ENCODE measurements at places on chromosomes 11 and 22. TPM values are rescaled to one million over a fixed set of nuclear protein-coding genes. Genes with fewer than 3 reads are reported as not detected.

Gene SYT7
- 6.8 TPM for total RNA-seq

Gene CABP2
- not detected for total RNA-seq

GRCh38 chr11:118417801-118418200 is 16.4 kb downstream of the ATP5MG start:
- DNase-seq, result no peak

- DNase-seq, result no peak
Observed at GRCh38 chr22:24948356-24949202, 2.1 kb upstream of the LHFPL7 start.

DNA sequence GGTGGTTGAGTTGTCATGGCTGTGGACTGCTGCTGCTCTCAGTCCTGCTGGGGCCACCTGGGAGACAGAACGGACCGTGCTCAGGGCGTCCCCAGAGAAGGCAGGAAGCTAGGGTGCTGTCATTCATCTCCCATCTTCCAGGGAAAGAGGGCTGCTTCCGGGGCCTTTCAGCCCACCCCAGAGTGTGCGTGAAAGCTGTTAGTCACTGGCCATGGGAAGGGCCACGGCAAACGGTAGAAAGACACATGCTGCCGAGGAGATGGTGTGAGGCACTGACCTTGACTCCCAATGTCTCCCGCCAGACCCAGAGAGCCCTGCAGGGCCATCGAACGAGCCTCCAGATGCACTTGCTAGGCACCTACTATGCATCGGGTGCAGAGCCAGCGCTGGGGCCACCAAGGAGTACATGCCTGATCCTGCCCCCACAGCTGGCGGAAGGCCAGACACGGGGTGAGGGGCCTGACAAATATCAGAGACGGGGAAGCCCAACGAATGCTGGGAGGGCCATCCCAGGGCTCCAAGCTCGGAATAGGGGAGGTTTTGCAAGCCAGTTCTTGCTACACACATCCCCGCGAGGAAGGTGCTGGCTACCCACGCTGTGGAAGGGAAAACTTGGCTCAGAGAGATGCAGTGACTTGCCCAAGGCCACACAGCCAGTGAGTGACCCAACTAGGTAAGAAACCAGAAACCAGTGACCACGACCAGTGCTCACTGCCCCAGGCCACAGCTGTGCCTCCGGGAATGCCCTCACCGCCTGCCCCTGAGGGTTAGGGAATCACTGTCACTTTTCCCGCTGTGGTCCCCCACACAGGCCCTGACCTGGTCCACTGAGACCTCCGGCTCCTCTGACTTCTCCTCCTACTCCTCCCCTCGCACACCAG is 10.1 kb downstream of the RAC2 start:
- peak; percentile 68 for DNase-seq

DNA sequence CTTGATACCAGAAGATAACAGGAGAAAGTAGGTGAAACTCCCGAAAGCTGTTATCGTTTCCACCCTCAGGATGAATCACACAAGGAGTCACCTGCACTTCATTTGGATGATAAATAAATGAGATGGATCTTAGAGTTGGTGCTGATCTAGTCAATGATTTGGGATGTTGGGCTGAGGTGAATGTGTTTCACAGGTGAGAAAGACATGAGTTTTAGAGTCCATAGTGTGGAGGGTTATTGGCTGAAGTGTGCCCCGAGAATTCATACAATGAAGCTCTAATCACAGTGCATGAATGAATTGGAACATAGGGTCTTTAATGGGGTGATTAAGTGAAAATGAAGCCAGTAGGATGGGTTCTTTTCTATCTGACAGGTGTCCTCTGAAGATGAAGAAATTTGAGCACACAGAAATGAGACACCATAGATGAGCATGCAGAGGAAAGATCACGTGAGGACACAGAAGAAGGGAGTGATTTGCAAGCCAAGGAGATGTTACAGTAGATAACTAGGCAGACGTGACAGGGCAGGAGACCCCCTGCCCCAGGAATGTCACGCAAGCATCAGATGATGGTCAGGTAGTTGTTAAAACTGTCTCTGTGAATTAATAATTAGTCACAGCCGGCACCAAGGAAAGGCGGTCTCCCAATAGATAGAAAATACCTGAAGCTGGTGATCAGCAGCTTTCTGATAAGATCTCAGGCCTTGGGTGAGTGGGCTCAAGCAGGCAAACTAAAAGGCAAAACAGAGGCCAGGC is 60.3 kb upstream of the IGLL5 start:
- no peak for DNase-seq
